ENCODE measurements at places on chromosomes 12 and 14.

DNA sequence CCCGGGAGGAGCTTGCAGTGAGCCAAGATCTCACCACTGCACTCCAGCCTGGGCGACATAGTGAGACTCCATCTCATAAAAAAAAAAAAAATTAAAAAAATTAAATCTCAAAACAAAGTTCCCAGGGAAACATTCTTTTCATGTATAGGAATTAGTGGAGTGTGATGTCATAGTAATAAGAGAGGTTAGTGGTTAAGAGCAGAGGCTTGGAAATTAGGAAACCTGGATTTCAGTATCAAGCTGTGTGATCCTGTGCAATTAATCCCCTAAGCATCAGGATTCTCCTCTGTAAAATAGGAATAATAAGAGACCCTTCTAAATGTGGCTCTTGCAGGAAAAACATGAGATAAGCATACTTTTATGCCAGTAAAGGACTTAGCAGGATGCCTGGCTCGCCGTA, 3.1 kb upstream of the TXNRD1 start:
- DNase-seq: no peak

DNA sequence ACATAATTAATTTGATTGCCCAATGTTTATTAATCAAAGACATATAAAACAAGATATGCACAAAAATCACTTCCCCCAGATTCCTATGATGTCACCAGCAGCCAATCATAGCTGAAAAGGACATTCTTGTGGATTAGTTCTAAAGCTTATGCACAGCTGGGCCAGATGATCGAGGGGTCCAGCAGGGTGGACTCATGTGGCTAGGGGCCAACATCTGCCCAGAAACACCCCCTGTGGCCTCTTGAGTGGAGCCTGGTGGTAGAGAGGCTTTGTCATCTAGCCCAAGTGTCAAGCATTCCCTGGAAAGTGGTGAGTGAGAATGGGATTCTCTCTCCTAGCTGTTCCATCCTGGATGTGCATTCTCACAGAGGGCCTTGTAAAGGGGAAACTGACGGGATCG, 590.0 kb downstream of the BCL11B start:
- no peak for DNase-seq

DNA sequence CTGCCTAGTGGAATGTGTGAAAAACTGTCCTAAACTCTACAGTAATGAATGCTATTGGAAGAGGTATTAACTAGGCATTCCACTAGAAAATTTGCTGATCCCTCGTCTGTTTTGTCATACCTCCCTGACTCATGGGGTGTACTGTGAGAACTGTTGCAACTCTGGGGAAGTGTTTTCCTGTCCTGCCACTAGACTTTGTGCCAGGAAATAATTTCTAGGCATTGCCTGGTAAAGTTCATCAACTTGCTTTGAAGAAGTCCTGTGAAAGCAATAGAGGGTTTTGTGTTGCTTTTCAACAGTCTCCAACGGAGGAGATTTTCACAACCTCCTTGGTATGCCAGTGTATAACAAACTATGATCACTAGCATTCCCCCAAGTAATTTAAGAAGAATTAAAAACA, 139.9 kb downstream of the AKAP6 start:
- DNase-seq: no peak

- no peak for DNase-seq
These were observed 1.5 kb upstream of the SDR9C7 start for GRCh38 chr12:56935752-56936151.

GRCh38 chr12:9256341-9256740, 48.1 kb upstream of the PZP start:
- DNase-seq: no peak

DNA sequence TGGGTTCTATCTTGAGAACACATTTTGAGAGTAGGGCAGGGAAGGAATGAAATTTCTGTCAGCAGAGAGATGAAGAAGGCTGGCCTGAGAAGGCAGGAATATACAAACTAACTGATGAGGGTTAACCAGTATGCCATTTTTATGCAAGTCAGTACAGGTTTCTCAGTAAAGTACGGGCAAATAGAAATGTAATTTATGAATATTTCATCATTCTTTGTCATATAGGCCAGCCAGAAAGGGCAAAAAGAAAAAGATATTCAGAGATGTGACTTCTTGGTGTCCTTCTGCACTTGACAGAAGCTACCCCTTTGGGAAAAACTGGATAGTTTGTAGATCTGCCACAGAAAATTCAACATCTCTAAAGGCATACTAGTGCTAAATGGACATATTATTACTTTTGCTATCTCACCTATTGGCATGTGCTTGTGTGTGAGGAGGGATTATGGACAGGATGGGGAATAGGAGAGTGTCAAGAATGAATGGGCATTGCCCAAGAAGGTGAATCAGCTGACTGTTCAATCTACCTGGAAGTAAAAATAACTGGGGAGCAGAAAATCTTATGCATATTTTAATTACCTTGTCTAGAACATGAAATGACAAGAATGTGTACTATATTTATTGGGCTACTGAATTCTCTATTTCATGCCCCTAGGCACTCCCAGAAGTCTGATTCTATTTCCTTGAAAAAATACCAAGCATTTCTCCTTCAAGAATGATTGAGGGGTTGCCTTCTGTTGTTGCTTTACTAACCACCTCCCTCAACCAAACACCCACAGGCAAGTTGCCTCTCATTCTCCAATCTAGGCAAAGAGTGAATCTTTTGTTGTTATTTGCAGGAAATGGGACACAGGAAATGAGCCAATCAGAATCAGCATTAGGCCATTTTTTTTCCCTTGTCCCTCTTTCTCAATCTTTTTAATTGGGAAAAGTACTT, 175.1 kb upstream of the SLC38A2 start:
- no peak for DNase-seq

DNA sequence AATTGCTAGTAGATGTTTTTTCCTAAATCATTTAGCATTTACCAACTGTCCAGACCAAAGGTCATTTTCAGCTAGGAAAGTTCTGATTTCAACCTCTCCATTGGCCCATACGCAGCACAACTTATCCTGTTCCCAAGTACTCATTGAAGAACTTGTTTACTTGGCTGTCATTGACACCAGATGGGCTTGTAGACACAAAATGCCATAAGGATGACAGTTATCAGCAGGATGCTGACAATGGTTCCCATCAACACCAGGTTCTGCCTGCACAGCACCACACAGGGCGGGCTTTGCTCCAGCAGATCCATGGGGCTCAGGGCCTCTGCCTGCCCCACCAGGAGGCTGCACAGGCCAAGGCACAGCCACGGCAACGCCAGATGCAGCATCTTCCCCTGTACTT, 36.5 kb upstream of the TMPRSS12 start:
- DNase-seq: no peak

DNA sequence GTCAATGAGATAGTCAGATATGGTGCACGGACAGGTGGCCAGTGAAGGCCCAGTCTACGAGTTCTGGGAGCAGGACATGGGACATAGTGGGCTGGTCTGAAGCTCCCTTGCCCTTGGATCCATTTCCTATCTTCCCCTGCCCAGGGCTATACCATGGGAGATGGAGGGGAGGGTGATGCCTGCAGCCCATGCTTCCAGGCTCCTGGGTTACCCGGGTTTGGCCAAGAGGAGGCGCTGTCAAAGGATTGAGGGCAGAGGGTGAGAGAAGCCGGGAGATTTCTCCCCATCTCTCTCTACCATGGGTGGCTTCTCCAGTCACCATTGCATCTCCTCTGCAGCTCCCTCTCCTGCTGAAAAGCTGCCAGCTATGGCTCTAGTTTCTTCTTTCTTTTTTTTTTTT, 52.8 kb upstream of the LHX5 start:
- DNase-seq: no peak

DNA sequence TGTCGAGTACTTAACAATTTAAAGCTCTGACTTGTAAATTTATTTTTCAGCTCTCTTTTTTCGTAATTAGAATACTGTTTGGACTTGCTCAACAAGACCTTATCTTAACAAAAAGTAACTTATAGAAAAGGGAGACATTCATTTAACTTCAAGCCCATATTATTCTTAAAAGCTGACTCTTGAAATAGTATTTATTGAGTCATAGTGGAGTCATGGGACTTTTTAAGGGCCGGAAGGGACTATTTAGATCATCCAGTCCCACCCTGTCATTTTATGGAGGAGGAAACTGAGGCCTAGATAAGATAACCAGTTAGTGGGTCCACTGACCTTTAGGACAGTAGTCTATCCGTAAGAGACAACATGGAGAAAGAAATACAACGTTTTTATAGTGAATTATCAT, 1.5 kb downstream of the RAP1B start:
- DNase-seq: no peak

- no peak for DNase-seq
These were observed 367.6 kb upstream of the PRICKLE1 start for GRCh38 chr12:42957136-42957535.

GRCh38 chr12:85794531-85794930, 41.7 kb downstream of the RASSF9 start:
- no peak for DNase-seq

GRCh38 chr14:32818581-32818980, 120.1 kb upstream of the NPAS3 start:
- no peak for DNase-seq

DNA sequence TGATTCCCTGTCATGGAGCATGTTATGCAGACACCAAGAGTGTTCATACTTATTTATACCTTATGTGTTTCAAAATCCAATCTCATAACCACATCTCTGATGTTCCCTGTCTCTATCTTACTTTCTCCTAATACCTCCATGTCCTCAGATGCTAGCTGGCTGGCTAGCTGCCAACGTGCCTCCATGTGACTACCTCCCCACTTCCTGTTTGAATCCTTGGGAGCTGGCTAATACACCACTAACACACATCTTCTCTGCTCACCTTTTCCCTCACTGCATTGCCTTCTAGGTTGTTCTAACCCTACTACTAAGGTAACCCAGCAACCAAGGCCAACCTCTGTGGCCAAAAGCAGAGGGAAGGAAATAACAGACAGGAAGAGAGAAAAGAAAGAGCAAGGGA, 27.3 kb downstream of the TTC5 start:
- DNase-seq: no peak

- DNase-seq: no peak
These were observed 25.0 kb downstream of the FGD6 start for GRCh38 chr12:95192271-95192670.

DNA sequence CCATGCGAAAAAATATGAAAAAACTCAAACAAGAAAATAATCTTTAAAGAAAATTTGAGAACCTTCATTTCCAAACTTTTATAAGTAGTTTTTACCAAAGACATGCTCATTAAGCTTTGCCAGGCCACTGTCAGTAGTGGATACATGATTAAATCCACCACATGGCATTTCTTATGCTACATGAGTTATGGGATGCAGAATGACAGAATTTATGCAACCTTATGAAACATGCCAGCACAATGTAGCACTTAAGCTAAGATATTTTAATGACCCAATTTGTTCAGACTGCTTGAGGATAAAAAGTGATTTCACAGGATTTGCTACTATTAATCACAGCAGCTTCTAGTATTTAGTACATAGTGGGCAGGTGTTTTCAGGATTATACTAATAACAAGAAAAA, 123.3 kb downstream of the ATP23 start:
- no peak for DNase-seq

GRCh38 chr12:6823182-6824084, 1.8 kb downstream of the GPR162 start:
- no peak for DNase-seq
